ENCODE measurements at places on chromosomes 5 and 9. TPM values are rescaled to one million over a fixed set of nuclear protein-coding genes. Genes with fewer than 3 reads are reported as not detected.

GRCh38 chr5:122390154-122390553 lies 78.1 kb downstream of the SNCAIP start:
- DNase-seq, result no peak

C1QTNF3 gene
- total RNA-seq, result 1.1 TPM

- DNase-seq, result no peak
These were observed 22.3 kb upstream of the CNOT6 start for GRCh38 chr5:180471866-180472265.

DNA sequence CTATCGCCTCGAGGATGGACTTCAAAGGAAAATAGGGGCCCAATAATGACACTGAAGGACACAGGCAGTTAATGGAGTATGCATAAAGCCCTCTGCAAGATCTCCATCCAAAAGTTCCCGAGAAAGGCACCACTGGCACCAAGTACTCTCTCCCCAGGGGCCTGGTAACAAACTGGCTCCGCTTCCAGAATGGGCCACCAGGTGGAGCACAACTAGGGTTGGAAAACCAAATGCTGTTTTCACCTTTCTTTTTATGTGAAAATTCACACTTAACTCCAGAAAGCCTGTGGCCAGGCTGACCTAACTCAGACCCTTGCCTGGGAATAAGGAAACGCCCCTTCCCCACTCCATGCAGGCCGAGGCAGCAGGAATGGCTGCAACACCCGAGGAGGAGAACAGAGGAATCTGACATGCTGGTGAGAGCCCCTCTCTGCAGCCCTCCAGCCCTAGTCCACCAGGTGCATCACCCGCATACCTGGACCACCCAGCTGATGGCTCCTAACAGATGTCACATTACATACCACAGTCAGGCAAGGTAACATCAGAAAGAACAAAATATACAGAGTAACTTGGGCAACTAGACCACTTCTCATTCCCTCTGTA lies 42.8 kb downstream of the CAMSAP1 start:
- DNase-seq, result peak; percentile 81

DNA sequence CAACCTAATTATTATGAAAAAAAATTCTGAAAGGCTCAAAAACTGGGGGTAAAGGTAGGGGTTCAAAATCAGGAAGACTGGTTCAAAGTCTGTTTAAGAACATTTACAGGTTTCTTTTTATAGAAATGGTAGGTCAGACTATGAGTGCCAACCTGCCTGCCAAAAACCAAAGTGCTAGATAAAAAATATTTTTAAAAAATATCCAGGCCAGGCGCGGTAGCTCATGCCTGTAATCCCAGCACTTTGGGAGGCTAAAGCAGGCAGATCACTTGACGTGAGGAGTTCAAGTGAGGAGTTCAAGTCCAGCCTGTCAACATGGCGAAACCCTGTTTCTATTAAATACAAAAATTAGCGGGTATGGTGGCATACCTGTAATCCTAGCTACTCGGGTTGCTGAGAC lies 67.0 kb downstream of the NR3C1 start:
- DNase-seq, result peak; percentile 44

- DNase-seq, result peak; percentile 28
These were observed 4.5 kb downstream of the ELAVL2 start for GRCh38 chr9:23821375-23822181.

GRCh38 chr9:126722922-126723806 lies 81.7 kb upstream of the ZBTB43 start:
- DNase-seq, result peak; percentile 69

Data from left ventricle myocardium superior (tissue), 1 donor.